CD4-positive, alpha-beta T cell treated with Interleukin-17A for 4 hours (primary cell): ENCODE measurements at places on chromosomes 11 and 22.

GRCh38 chr22:29435236-29436136 is 2.9 kb upstream of the RFPL1 start:
- no peak for DNase-seq

- no peak for DNase-seq
Measured at GRCh38 chr11:84899134-84899533, 728.0 kb downstream of the DLG2 start.

- no peak for DNase-seq
Measured at GRCh38 chr11:41499429-41499828, 40.0 kb upstream of the LRRC4C start.

- no peak for DNase-seq
Measured at GRCh38 chr11:41988951-41989572, 529.6 kb upstream of the LRRC4C start.

- DNase-seq: no peak
Measured at GRCh38 chr11:102810950-102811660, 13.1 kb upstream of the MMP1 start.

- DNase-seq: no peak
Measured at GRCh38 chr11:111265421-111265820, 19.9 kb downstream of the POU2AF2 start.

- DNase-seq: no peak
Measured at GRCh38 chr11:35529971-35530495, 4.6 kb upstream of the PAMR1 start.
